ENCODE measurements at places on chromosomes 12 and 14.
A peak's percentile ranks its signal among the peaks of the same experiment; 100 is the strongest.

GRCh38 chr14:73211251-73212040 lies 25.9 kb upstream of the PAPLN start:
- DNase-seq = no peak

DNA sequence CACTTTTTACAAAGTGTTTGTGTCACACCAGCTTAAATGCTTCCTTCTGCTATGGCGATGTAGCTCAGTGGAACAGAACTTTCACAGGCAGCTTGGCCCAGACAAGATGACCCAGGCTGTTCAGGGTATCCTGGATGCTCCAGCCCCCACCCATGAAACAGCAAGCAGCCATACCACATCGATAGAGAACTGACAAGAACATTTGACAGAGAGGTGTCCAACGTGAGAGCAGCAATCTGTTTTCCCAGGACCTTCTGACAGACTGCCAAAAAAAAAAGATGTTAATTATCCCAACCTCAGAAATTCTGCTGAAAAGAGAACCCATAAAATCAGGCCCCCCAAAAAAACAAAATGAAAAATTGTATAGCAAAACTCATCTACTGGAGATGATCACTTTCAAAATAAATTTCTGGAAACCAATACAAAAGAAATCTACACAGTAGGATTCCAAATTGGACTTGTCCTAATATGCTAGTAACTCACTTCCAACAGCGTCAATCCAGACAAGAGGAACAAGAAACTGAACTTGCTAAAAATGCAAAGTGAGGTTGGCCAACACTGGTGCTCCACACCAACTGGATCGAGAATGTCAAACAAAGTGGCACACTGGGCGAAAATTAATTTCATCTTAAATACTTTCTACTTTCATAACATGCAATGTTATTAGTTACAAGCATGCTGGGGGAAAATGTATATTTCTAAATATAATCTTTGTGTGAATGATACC lies 118.8 kb downstream of the DPF3 start:
- DNase-seq = no peak

- DNase-seq = no peak
Measured at GRCh38 chr12:93113317-93114006, 184.4 kb upstream of the EEA1 start.

DNA sequence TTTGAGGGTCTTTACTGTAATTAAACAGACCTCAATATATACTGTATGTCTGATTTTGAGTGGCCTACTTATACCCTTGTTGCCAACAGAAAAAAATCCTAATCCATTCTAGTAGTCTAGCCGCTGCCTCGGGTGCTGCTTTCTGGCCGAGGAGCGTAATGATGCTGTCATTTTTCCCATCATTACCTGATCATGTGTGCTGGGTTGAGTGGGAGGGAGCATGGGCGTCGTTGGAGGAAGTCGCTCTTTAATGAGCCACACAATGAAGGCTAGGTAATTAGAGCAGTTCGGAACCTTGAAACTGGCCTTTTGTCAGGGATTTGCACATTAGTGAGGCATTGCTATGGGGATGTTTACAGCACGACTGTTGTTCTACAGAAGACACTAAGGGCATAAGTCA lies 76.1 kb upstream of the RFX4 start:
- no peak for DNase-seq

DNA sequence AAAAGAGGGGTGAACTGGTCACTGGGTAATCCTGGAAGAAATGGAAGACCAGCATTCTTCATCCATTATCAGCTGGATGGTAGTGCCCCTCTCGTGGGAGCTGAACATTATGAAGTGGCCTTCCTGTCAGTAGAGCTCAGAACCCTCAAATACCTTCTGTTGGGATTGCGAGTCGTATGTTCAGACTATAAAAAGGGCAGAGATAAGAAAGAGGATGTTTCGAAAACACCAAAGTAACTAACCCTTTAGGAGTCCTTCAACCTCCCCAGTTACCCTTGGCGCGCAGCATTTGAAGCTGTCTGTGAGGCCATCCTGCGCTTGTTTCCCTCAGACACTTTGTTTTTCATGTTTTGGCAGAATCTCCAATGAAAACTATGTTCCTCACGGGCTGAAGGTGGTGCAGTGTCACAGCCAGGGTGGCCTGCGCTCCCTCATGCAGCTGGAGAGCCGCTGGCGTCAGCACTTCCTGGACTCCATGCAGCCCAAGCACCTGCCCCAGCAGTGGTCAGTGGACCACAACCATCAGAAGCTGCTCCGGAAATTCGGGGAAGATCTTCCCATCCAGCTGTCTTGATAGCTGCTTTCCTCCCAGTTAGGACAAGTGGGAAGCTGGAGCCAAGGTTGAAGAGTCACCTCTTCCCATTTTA lies 19.3 kb upstream of the GALNT16 start:
- DNase-seq = no peak

DNA sequence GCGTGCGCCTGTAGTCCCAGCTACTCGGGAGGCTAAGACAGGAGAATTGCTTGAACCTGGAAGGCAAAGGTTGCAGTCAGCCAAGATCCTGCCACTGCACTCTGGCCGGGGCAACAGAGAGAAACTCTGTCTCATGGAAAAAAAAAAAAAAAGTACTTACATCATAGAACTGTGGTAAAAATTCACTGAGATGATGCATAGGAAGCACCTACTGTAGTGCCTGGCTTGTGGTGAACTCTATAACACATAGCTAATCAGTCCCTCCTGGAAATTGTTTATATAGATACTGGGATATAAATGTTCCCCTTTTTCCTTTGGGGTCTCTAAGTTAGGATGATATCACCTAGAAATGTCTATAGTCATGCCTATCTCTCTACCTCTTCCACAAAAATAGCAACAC lies 89.7 kb upstream of the CPM start:
- DNase-seq = no peak

DNA sequence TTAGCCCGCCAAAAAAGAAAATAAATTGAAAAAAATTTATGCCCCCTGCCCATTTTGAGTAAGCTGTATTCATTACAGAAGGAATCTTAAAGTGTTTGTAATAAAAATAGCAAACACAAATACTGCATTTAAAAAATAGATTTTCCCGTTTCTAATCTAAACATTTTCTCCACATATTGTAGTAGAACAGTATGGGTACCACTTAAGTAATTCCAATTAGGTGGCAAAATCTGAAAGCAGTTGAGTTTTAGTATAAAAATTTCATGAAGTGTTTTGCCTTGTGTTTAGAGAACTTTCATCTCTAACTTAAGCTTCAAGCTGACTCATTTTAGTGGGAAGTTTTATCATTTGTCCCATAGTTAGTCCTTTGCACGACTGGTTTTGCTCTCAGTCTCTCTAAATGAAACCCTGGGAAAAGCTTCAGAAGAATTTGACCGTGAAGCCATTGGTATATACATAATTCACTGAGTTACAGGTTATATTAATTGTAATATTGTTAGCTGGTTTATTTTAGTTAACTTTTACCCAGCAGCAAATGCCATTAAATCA lies 214.6 kb downstream of the ERC1 start:
- no peak for DNase-seq

DNA sequence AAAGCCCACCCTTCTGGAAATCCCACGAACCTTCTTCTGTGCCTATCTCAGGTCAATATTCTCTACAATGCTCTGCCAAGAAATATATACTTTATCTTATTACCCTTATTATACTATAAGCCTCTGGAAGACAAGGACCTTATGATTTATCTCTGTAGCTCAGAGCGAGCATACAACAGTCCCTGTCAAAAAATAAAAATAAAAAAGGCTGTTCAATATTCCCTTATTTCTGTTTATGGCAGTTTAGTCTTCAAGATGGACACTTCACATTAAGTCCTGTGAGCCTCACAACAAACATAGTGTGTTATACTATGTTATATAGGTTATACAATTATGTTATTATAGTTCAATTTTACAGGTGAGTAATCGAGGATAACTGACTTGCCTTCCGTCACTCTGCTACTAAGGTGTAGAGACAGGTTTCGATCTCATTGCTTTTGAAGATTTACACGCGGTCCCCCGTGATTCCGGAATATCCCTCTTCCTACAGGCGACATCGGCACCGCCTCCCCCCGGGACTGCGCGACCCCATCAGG lies 562 bp downstream of the EAPP start:
- no peak for DNase-seq

DNA sequence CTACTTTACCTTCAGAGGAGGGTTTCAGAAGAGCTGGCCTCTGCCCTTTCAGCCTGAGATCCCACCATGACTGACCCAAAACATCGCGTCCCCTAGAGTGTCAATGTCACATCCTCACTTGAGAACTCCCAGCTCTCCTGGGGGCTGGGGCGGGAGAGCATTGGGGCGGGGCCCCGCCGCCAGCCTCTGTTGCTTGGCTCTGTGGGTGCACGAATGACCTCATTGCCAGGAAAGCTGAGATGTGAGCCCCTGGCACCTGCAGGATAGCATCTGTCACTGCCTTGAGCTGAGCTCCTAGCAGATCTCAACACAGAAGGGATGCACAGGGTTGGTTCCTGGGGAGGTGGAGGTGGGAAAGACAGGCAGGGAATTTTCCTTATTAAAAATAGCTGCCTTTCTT lies 20.6 kb upstream of the MYL2 start:
- no peak for DNase-seq

- peak; percentile 6 for DNase-seq
Measured at GRCh38 chr12:20099395-20100183, 268.7 kb upstream of the PDE3A start.

DNA sequence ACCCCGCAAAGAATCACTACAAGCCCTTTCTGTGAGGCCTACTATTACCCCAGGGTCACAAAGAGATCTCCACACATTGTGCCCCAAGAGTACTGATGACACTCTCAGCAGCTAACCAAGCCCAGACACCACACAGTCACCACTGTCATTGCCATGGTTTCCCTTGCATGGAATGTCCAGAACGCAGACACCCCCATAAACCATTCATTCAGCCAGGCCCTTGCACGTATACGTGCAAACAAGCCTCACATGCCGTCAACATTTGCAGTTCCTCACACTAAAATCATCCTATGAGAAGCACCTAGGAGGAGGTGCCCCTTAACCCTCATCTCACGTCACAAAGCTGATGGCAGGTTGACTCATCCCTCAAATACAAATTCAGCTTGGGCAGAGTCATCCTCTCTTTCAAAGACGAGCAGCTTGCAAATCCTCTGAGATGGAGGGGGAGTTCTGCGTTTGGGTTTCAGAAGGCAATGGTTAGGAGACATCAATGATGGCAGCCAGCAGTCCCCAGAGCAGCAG lies 17.1 kb upstream of the KRT77 start:
- no peak for DNase-seq

GRCh38 chr12:94121886-94122285 lies 26.5 kb upstream of the PLXNC1 start:
- DNase-seq = no peak

DNA sequence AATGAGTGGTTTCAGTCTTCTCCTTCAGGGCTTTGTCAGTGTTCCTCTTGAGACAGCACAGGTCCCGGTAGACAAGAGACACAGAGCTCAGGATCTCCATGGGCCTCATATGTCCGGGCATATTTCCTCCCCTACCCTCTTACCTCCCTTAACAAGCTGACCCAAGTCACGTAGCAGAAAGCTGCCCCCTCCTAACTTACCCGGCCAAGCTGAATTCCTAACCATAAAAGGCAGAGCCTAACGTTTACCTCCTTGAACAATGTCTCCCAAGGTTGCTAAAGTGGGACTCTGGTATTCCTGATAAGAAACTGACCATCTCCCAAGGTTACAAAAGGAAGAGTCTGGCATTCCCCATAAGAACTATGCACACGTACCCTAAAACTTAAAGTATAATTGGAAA lies 182.2 kb upstream of the USP15 start:
- no peak for DNase-seq

DNA sequence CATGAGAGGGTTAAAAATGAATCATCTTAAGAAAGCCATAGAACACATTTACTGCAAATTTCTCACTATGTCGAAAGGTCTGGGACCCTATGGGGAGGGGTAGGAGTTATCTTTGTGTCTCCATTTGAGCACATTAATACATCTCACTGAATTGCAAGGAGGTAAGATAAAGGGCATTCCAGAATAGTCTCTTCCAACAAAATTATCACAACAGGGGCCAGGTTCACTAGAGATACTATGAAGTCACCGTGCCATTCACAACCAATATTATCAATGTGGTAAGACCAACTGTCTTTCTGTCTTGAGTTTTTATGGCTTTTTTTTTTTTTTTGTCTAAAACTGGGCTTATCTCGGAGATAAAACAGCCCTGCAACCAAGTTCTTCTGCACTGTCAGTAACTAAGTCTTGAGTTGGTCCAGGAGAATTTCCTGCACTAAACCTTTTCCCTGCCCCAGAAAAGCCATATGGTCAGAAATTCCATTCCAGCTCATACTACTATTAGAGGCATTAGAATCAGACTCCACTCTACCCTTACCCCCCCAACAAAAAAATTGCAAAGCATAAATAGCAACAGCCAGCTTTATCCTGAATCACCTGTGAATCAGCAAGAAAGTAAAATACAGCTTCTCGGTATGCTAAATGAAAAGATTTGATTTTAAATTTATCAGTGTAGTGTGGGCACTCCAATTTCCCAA lies 79.7 kb downstream of the PTPRR start:
- DNase-seq = no peak

DNA sequence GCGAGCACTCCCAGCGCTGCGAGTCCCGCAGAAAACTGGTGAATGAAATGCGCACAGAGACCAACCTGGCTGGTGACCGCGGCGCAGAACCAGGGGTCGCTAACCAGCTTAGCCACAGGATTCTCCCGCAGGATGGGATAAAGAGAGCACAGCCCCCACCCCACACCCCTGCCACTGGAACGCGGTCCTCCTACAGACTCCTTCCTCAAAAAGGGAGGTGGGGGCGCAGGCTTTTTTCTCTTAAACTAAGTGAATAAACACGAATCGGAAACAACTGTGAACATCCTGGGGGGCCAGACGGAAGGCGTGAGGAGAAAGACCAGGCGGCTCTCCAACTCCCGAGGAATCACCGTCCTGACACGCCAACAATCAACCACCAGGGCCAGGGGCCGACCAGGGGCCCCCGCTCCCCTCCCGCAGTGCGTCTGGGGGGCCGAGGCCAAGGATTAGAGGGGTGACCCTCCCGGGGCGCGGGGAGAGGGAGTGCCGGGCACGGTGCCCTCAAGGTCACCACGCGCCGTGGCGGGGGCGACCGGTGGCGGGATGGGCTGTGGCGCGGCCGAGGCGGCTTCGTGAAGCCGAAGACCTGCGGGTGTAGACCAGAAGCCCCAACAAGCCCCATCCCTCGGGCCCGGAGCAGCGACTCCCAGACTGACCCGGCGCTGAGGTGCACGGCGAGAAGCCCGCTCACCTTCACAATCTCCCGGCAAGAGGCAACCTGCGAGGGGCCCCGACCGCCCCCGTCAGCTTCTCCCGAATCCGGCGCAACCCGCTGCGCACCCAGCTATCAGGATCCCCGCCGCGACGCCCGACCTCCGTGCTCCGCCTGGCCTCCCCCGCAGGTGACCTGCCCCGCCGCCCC lies 704 bp downstream of the ATP2B1 start:
- DNase-seq = no peak

DNA sequence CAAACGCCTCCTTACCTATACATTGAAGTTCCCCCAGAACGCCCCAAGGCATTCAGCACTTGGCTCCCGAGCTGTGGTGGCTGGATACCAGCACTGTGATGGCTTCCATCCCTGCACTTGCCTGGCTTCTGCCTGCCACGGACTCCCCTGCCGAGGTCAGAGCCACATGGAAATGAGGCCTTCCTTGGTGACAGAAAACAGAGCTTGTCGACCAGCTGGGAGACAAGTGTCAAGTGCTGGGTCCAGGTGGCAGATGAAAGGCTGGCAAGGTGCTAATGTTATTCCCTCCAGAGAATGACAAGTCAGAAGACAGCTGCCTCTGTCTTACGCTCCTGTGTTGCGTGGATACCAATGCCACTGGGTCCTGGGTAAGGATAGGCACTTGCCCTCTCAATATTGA lies 26.2 kb upstream of the GNG2 start:
- no peak for DNase-seq

All from NCI-H1930 (cell line).